ENCODE measurements at places on chromosomes 5 and 9.

DNA sequence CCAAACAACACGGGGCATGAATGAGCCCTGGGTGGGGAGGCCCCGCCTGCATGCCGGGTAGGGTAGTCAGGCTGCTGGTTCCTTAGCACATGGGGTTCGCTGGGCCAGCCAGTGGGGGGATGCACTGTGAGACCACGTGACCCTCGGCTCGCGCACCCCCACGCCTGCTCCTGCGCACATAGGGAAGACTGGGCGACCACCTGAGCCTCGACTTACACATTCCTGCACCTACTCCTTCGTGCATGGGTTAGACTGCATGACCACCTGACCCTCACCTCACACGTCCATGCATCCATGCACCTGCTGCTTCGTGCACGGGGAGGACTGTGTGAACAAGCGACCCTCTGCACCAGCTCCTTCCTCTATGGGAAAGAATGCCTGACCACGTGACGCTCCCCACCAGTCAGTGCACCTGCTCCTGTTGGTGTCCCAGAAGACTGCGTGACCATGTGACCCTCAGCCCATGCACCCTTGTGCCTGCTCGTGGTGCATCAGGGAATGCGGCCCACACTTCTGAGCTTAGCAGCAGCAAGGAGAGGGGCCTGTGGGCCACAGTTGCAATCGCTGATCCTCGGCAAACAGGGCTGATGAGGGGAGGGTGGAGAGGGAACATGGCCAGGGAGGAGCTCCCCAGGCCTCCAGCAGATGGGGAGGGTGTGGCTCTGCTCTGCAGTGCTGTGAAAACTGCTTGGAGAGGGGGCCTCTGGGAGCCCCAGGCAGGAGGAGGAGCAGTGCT lies 18.1 kb downstream of the LPCAT1 start:
- DNase-seq = no peak

DNA sequence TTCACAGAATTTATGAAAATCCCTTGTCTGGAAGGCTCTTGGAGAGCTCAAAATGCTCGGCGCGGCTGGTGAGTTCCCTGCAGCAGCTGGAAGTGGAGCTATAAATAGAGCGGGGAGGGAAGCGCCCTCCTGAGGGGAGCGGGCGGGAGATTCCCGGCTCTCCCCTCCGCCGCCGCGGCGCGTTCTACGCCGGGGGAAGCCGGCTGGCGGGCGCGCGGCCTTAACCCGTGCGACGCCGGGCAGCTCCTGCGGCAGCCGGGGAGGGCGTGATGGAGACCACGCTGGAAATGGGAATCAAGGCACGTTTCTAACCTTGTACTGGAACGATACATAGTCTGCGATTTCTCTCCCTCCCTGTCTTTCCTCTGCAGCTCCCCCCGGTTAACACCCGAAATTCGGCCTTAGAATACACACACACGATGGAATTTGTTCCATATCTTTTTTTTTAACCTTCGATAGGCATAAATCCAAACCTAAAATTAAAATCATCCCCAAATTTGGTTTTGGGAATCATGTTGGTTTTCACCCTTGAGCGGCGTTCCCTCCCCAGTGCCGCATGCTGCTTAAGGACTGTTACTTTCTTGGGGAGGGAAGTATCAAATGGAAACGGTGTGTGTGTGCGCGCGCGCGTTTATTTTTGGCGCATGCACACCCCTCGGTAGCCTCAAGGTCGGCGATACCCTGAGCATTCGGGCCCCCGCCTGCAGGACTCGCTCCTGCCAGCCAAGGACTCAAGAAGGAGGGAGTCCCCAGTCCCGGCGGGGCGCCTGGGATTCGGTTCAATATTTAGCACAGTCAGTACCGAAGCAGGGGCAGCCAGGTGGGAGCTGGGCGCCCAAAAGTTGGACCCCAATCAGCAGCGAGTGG lies 306.3 kb upstream of the KCNN2 start:
- no peak for DNase-seq

- DNase-seq = no peak
Observed at GRCh38 chr5:35771300-35771699, 85.4 kb upstream of the IL7R start.

- DNase-seq = no peak
Observed at GRCh38 chr9:134373953-134374300, 47.7 kb downstream of the RXRA start.

All from activated CD8-positive, alpha-beta memory T cell treated with anti-CD3 and anti-CD28 coated beads, Interleukin-2, amount 50 U/mL, for 4 hours (primary cell).